ENCODE measurements at places on chromosomes 16 and 17.

- DNase-seq: no peak
- H3K27me3 ChIP-seq: no peaks in the 10 kb centered on the region
- no peak overlapping the region for H3K4me3 ChIP-seq
- H3K4me1 ChIP-seq: peaks cover 86% of the 10 kb centered on the region
- peaks cover 5% of the 10 kb centered on the region for H3K36me3 ChIP-seq
Measured at GRCh38 chr17:43215341-43215740, 3.7 kb downstream of the TMEM106A start.

DNA sequence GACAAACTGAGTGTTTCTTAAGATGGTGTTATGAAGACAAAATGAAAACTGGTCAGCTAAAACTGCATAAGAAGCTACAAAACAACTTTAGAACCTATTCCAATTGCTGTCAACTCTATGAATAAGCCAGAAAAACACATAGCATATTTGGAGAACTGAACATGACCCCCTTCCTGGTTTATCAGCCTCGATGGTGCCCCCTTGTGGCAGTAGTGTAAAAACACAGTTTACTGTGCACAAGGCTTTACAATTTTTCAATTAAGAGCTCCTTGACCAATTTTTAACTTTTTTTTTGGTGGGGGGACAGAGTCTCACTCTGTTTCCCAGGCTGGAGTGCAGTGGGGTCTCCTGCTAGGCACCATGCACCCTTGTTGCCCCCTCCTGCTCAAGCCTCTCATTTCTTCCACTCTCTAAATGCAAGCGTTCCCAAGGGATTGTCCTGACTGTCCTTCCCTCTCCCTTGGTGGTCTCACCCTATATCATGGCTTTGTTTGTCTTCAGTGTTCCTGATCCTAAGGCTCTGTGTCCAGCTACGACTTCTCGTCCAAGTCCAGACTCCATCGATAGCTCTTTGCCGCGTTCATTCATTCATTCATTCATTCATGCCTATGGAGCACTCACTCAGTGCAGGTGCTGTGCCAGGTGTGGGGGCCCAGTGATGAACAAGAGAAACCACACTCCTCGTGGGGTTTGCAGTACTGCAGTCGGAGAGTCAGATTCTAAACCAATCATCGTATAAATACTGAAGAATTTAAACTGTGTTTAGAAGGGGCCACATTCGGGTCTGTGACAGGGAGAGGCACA is 7.5 kb downstream of the EIF1 start:
- H3K27me3 ChIP-seq: no peaks in the 10 kb centered on the region
- H3K4me1 ChIP-seq: peaks cover 1% of the 10 kb centered on the region
- no peak overlapping the region for H3K4me3 ChIP-seq
- peak; percentile 84 for DNase-seq
- peaks cover 13% of the 10 kb centered on the region for H3K36me3 ChIP-seq
- no peak overlapping the region for H3K27ac ChIP-seq

- no peak for DNase-seq
- H3K27ac ChIP-seq: no peak overlapping the region
- H3K4me1 ChIP-seq: peaks cover 38% of the 10 kb centered on the region
Measured at GRCh38 chr16:72302332-72302731, 130.4 kb upstream of the PMFBP1 start.

- DNase-seq: no peak
- peaks cover 5% of the 10 kb centered on the region for H3K36me3 ChIP-seq
- H3K27ac ChIP-seq: no peak overlapping the region
- H3K27me3 ChIP-seq: no peaks in the 10 kb centered on the region
- H3K4me3 ChIP-seq: no peak overlapping the region
- peaks cover 39% of the 10 kb centered on the region for H3K4me1 ChIP-seq
Measured at GRCh38 chr17:44464037-44464436, 39.2 kb downstream of the GPATCH8 start.

DNA sequence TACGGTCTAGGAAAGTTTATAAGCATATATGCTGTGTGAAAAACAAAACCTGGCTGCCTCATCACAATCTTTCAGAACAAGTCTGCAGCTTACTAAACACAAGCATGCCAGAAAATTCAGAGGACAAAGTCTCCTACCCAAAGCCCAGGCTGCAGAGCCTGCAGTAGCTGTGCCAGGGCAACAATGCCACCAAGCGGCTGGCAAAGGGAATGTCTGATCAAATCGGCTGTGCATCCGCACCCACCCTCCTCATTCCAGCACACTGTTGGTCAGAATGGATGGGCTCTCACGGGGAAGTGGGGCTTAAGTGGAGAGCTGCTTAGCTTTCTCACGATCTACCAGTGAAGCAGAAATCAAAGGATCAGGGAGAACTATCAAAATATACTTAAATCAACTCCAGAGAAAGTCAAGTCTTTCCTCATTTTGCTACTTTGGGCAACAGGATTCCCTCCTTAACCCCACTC is 73.5 kb downstream of the CYTH1 start:
- peaks cover 3% of the 10 kb centered on the region for H3K36me3 ChIP-seq
- peak; percentile 85 for DNase-seq
- H3K27me3 ChIP-seq: no peaks in the 10 kb centered on the region
- H3K27ac ChIP-seq: no peak overlapping the region

DNA sequence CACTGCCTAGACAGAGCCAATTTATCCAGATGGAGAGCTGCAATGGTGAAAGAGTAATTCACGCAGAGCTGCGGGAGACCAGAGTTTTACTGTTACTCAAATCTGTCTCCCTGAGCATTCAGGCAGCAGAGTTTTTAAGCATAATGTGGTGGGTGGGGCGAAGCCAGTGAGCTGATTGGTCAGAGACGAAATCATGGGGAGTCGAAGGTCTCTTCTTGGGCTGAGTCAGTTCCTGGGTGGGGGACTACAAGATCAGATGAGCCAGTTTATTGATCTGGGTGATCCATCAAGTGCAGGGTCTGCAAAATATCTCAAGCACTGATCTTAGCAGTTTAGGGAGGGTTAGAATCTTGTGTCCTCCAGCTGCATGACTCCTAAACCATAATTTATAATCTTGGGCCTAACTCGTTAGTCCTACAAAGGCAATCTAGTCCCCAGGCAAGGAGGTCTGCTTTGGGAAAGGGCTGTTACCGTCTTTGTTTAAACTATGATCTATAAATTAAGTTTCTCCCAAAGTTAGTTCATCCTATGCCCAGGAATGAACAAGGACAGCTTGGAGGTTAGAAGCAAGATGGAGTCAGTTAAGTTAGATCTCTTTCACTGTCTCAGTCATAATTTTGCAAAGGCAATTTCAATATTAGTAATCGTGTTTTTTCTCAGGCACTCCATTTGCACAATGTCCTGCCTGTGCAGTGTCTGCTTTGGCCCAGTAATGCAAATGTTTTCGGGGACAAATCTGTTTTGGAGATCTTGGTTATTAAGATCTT is 27.0 kb downstream of the PIGL start:
- no peaks in the 10 kb centered on the region for H3K27me3 ChIP-seq
- H3K4me3 ChIP-seq: no peak overlapping the region
- H3K36me3 ChIP-seq: no peaks in the 10 kb centered on the region
- peak; percentile 26 for DNase-seq
- peak overlapping the region; percentile 48 for H3K27ac ChIP-seq

GRCh38 chr16:47470211-47470610 is 9.1 kb downstream of the PHKB start:
- H3K4me3 ChIP-seq: no peak overlapping the region
- no peaks in the 10 kb centered on the region for H3K27me3 ChIP-seq
- peak overlapping the region; percentile 59 for H3K27ac ChIP-seq
- peaks cover 3% of the 10 kb centered on the region for H3K36me3 ChIP-seq
- no peak for DNase-seq
- peaks cover 65% of the 10 kb centered on the region for H3K4me1 ChIP-seq

- peaks cover 23% of the 10 kb centered on the region for H3K36me3 ChIP-seq
- H3K4me3 ChIP-seq: peak within 1 kb of the TSS; percentile 100
- peak within 1 kb of the TSS; percentile 88 for H3K27ac ChIP-seq
- peak; percentile 100 for DNase-seq
- H3K27me3 ChIP-seq: no peaks in the 10 kb centered on the region
- peaks cover 54% of the 10 kb centered on the region for H3K4me1 ChIP-seq
Measured at GRCh38 chr16:72093448-72094265, at the start of the genes DHX38 and TXNL4B. TSS of gene DHX38 (plus strand) at chr16:72093847. CDS start at chr16:72096158, 2,311 bp downstream. TSS of gene TXNL4B (minus strand) at chr16:72093620. CDS start at chr16:72090749, 2,871 bp downstream.
